ENCODE measurements at places on chromosomes 1 and 21. TPM values are rescaled to one million over a fixed set of nuclear protein-coding genes. Genes with fewer than 3 reads are reported as not detected.

DNA sequence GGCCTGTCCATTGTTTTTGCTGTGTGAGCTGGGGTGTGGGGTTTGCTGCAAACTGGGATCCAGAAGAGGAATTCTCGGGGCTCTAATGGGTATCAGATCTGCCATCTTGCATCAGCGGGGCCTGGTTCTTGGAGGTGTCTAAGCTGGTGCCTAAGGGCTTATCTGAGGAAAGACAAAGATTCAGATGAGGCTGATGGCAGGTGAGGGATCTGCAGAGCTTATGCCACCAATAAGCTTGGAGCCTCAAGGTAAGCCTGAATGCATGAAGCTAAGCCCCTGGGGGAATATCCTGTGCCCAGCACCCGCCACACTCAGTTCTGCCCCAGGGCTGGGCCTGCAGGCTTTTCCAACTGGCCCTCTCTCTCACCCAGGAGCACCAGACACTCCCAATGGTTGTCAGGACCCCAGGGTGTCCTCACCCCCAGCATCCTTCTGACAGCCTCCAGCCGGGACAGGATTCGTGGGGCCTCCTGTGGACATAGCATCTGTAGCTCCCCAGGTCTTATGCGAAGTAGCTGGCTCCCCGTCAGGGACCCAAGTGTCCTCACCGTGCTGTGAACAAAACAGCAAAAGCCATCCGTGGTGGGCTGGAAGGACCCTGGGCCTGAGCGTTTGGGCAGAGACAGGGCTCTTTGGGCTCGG lies 9.5 kb upstream of the GSTM3 start:
- no peak for DNase-seq

DNA sequence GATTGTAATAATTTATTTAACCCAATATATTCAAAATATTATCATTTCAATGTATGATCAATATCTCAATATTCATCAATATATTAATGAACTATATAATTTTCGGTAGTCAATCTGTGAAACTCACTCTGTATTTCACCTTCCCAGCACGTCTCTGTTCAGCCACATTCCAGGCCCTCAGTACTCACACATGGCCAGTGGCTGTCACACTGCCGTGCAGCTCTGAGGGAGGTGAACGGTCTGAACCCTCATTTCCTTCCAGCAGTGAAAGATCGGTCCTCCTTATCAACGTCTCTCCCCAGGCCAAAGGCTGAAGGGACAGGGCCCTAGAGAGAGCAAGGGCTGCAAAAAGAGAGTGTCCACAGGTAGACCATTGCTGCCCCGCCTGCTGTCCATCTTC lies 39.5 kb upstream of the ZNF124 start:
- DNase-seq, result no peak

DNA sequence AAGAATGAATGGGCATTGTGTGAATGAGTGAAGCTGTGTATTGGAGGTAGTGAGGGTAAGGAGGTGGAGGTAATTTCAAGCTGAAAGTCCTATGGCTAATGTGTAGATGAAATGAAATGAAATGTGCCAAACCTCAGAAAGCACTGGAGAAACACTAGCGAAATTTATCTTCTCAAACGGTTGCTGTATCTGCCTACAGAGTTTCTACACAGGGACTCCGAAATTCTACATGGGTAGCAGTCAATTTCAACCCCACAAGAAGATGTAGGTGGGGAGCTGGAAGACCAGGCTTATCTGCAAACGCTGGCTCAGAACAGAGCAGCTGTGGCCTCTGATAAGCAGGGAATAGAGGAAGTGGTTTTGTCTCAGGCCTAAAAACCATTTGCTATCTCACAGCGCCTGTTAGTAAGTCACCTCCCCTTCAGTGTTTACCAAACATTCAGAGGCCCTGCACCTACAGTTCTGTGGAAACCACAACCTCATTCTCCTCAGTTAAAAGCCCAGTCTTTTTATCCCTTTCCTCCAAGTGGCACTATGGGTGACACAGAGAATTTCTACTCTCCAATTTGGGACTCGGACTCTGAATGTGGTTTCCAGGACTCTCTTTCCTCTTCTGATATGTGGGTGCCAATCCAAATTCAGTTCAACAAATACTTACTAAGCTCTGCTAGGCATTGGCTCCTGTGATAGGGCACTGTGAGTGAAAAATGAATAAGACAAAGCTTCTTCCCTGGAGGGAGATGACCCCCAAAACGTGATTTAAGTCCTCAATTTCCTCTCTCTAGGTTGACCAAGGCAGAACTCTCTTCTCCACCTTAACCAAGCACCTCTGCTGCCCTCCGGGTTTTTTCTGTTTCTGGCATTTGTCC lies 17.2 kb upstream of the SLAMF6 start:
- no peak for DNase-seq

DNA sequence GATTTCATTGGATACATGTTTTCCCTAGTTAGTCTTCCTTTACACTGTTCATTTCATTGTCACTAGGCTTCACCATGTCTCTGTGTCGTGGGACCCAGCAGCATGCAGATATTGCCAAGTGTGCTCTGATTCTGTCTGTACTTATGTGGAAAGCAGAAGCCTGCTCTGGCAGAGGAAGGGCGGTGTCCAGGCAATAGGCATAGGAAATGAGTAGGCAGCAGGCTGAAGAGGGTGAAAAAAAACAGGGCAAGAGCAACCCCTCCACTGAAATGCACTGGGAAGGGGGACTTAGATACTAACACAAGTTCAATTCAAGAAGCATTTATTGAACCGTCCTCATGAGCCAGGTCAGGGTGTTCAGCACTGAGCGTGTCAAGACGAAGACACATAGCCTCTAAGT lies 85.2 kb upstream of the VAV3 start:
- no peak for DNase-seq

KRTAP7-1 gene
- total RNA-seq, result not detected

OPTC gene
- total RNA-seq, result not detected

DNA sequence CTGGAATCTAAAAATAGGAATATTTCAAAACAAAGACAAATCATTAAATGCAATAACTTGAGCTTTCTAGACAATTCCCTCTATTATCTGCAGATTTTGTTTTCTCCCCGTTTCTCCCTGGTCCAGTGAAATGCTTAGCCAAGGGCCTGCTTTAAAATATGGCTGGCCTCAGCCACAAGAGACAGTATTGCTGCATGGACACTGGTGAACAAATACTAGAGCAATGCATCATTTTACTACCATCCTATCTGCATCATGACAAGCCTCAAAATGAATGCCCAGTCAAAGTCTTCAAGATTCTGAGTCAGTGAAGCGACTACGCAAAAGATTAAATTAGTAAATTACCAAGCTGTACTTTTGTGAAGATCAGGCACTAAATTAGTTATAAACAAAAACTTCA lies 80.5 kb downstream of the ENAH start:
- no peak for DNase-seq

- no peak for DNase-seq
These were observed 8.4 kb downstream of the MYBPH start for GRCh38 chr1:203167026-203167912.

TEX38 gene
- not detected for total RNA-seq

DNA sequence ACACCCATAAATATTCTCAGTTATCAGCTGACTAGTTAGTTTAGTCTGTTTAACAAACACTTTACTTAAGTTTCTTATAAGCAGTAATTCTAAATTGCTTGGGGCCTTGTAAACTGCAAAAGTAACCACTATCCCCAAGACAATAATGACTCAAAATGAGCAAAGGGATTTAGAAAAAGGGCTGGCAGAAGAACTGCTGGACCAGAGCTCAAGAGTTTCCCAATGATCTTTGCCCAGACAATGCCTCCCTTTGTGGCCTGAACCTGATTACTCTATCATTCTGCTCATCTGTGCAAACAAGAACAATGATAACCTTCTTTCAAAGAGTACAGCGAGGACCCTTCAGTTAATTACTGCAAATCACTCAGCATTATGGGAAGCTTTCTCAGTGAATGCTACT lies 123.5 kb downstream of the TIAM1 start:
- no peak for DNase-seq

NES gene
- total RNA-seq, result not detected

- DNase-seq, result no peak
These were observed 922.1 kb downstream of the AMY1C start for GRCh38 chr1:104671684-104672353.

- peak; percentile 75 for DNase-seq
These were observed 46.1 kb upstream of the BACE2 start for GRCh38 chr21:41121785-41122415.

OR2T29 gene
- not detected for total RNA-seq

- no peak for DNase-seq
These were observed 37.8 kb downstream of the NGF start for GRCh38 chr1:115300087-115300876.
